Pons (tissue), 1 donor: ENCODE measurements at places on chromosomes 4 and X.

- peak; percentile 74 for DNase-seq
Measured at GRCh38 chr4:41363384-41363981, 106.8 kb downstream of the UCHL1 start.

GRCh38 chr4:85703096-85703495, 228.1 kb downstream of the ARHGAP24 start:
- DNase-seq, result peak; percentile 74

GRCh38 chrX:3621414-3621813, 92.0 kb downstream of the PRKX start:
- DNase-seq, result no peak

GRCh38 chr4:173413036-173413435, 14.1 kb upstream of the SCRG1 start:
- DNase-seq, result no peak

- DNase-seq, result no peak
Measured at GRCh38 chrX:19332983-19333382, 10.7 kb upstream of the PDHA1 start.

- DNase-seq, result no peak
Measured at GRCh38 chr4:768076-768475, 57.9 kb downstream of the CPLX1 start.

DNA sequence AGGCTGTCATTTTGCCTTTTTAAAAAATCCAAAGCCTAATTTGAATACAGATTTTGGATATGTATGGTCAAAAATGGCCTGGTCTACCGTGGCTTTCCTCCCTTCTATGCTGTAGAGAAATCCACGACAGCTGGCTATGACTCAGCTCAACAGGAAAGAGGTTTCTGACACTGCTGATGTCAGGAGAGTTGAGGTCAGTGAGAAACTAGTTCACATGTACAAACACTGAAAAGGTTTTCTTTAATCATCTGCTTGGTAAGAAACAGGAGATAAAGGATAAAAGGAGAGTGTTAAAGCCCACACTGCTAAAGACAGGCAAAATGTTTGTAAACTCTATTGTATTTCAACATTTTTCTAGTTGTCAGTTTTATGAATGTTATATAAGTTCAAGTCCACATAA, 113.9 kb downstream of the NYX start:
- peak; percentile 53 for DNase-seq

- DNase-seq, result no peak
Measured at GRCh38 chr4:109027016-109027500, 264.2 kb upstream of the ETNPPL start.

DNA sequence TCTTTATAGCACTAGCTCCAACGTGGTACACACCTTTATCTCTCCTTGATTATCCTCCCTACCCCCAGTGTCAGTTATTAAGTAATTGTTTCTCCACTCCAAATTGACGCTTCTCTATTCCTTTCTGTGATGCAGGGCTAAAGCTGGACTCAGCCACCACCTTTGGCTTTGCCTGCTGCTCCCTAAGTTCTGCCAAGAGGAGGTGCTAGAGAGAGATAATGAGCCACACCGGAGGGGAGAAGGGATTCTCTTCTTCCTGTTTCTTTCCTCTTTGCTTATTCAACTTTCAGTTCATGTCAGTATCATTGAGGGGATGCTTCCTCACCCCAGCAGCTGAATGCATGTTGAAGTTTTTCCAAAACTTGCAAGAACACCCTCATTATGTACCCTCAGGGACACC, 176.5 kb downstream of the GBA3 start:
- no peak for DNase-seq

GRCh38 chr4:110411574-110412011, 64.4 kb upstream of the ENPEP start:
- DNase-seq, result no peak

DNA sequence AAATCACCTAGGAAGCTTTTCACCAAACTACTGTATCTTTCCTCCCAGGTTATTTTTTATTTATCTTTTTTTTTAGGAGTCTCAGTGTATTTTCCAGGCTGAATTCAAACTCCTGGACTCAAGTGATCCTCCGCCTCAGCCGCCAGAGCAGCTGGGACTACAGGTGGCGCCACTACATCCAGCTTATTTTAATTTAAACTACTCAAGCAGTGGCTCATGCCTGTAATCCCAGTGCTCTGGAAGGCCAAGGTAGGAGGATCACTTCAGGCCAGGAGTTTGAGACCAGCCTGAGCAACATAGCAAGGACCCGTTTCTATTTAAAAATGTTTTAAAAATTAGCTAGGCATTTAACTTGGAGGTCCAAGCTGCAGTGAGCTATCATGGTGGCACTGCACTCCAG, 37.8 kb downstream of the LEF1 start:
- no peak for DNase-seq

- peak; percentile 28 for DNase-seq
Measured at GRCh38 chr4:151690876-151691275, 69.9 kb downstream of the GATB start.

DNA sequence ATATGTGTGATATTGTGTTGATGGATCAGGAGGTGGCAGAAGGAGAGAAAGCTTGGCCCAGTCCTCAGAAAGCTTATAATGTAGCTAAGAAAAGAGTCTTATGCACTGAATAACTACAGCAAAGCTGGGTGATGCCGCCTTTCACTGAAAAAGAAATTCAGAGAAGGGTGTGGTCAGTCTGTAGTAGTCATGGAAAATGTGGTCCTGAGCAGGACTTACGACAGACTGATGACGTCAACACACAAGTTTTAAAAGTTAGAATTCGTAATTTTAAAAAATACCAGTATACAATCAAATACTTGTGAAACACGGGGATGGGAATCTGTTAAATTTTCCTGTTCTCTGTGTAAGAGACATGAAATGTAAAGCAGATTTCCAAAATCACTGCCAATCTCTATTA, 87.0 kb upstream of the RAPGEF2 start:
- no peak for DNase-seq

- DNase-seq, result no peak
Measured at GRCh38 chr4:42361456-42361855, 35.8 kb upstream of the SHISA3 start.

DNA sequence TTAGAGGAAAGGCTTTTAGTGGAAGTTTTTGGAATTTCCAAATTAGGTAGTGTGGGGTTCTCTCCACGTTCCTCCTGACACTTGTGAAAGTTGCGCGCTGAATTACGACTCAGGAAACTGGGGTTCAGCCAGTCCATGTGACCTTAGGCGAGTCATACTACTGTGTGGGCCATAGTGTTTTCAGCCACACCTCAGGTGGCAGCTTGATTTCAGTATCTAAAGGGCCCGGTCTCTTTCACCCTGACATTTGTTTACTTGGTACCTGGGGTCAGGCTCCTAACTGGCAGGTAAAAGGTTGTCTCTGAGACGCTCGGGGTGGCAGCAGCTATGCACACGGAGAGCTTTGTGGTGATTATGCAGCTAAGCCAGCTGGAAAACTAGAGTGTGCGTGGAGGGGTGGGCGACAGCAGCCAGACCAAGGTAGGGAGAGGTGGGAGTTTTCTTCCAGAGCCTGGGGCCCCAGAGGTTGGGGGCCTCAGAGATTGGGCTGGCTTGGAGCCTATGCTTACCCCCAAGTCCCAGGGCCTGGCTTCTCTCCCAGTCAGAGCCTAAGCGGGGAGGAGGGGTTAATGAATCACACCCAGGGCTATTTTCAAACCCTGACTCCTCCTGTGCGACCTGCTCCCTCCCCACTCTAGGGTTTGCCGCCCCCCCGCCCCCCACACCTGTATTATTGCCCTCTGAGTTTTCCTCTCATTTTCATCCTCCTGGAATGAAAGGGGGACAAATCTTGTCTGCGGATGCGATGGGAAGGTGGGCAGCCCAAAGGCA, 47.2 kb downstream of the STARD8 start:
- DNase-seq, result no peak

GRCh38 chr4:142556570-142557238, 289.4 kb downstream of the INPP4B start:
- DNase-seq, result no peak

- DNase-seq, result peak; percentile 89
Measured at GRCh38 chr4:54741202-54741601, 83.4 kb downstream of the KIT start.

DNA sequence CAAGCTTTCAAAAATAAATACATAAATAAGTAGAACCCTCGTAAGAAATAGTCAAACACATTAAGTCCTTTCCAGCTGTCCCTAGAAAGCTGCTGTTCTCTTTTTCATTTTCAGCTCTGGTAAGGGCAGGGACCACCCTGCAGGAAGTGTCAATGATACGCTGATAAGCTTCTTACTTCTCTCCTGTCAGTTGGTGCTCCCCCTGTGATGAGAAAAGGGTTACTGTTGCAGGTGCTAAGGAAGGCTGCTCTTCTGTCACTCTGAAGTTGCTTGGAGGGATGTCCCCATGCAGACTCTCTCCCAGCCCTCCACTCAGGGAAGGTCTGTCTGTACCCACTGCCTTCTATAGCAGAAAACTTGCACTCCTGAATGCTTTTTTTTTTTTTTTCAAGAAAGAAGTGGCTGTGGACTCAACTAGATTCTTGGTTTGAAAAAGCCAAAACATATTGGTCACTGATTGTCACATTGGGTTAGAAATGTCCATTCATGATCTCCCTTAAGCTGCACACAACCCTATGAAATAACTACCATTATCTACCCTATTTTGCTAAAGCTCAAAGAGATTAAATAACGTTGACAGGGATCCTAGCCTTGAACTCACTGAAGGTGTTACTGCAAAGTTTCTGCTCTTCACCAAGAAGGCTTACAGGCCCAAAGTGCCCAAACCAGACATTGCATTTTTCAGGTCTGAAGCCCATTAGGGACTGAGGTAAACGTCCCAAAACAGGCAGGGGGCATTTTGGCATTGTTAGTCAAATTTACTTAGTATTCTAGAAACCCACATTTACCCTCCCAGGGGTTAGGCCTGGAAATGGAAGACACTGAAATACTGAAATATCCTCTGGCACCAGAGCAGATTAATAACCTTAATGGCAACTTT, 1.2 kb downstream of the CXCL3 start:
- no peak for DNase-seq

GRCh38 chr4:82555276-82555675, 6.5 kb downstream of the TMEM150C start:
- peak; percentile 30 for DNase-seq

GRCh38 chr4:12138488-12138887, 709.8 kb upstream of the HS3ST1 start:
- DNase-seq, result no peak

DNA sequence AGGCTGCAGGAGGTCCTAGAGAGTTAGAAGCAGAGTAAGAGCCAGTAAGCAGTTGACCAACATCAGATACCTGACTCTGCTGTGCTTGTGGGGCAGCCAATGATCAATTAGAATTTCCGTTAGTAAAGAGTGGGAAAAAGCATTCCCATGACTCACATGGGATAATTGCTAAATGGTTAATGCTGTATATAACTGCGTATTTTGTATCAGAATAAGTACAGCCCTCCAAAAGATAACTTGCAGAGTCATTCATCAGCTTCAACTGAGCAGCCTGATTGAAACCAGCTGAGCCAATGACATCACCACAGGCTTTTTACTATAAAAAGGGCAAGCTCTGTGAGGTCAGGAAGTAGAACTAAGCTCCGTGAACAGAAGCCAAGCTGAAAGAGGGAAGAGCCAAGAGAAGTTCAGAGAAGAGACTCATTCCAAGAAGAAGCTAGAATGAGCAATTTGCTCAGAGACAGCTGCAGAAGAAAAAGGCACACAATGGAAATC, 67.9 kb downstream of the PPP3CA start:
- peak; percentile 63 for DNase-seq

DNA sequence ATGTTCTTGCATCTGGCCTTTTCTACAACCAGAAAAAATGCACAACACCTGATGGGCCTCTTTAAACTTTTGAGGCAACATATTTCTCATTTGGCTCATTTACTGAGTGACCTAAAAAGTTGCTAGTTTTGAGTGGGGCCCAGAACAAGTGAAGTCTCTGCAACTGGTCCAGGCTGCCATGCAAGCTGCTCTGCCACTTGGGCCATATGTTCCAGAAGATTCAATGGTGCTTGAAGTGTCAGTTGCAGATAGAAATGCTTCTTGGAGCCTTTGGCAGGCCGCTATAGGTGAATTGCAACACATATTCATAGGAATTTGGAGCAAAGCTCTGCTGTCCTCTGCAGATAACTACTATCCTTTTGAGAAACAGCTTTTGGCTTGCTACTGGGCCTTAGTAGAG, 66.4 kb upstream of the RLIM start:
- DNase-seq, result no peak

DNA sequence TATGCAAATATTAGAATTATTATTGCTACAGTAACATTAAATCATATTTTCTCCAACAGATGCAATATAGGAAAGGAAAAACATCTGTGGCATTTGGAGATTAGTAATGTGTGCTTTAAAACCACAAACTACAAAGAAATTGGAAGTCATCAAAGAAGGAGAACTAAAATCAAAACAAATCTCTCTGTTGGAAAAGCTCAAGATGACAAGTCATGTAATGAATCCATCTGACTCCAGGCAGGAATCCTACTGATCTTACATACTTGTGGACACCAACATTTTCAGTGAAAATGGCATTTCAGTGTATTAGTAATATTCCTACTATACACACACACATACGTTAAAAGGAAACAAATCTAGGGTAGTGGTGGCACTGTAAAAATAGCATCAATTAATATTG, 98.2 kb downstream of the SLC39A8 start:
- no peak for DNase-seq

GRCh38 chrX:46260499-46260898, 284.7 kb downstream of the ZNF674 start:
- no peak for DNase-seq

DNA sequence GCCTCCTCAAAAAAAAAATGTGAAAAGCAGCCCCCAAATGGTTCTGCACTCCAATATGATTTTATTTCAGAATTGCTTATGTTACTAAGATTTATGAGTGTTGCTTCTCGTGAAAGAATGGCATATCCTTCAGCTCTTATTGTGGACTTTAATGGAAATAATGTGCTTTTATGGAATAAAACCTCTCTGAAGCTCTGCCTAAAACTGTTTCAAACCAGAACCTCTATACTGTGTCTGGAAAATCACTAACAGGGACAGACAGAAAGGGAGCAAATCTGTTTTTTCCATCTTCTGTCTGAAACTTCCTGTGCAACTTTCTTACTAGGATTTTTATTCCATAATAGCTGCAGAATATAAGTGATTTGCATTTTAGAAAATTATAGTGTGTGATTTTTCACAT, 493.1 kb downstream of the ANKRD50 start:
- DNase-seq, result no peak

- no peak for DNase-seq
Measured at GRCh38 chr4:152255437-152255836, 280.5 kb downstream of the FBXW7 start.

GRCh38 chrX:4670606-4671005, 957.2 kb upstream of the PRKX start:
- no peak for DNase-seq

DNA sequence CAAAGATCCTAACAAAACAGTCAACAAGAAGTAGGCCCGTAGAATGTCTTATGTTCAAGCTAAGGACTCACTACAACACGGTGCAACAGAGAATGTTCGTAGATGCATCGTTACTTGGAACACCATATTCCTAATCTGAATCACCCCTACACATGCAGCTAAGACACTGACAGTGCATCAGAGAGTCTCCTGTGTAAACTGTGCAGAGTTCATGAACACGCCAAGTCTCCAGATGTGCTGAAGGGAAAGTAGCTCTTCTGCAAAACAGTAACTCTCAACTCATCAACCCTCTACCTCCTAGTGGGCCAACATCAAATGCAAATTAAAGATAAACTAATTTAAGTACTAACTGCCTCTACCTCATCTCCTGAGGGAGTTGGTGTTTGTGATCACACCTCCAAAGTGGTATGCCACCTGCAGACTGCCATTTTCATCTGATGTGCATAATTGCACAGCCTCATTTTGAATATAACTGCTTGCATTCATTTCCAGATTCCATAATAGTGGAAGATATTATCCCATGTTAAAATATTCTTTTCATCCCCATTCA, 73.5 kb downstream of the MOSPD2 start:
- DNase-seq, result no peak
